Bronchial epithelial cell (primary cell): ENCODE measurements at places on chromosomes 4 and X.

DNA sequence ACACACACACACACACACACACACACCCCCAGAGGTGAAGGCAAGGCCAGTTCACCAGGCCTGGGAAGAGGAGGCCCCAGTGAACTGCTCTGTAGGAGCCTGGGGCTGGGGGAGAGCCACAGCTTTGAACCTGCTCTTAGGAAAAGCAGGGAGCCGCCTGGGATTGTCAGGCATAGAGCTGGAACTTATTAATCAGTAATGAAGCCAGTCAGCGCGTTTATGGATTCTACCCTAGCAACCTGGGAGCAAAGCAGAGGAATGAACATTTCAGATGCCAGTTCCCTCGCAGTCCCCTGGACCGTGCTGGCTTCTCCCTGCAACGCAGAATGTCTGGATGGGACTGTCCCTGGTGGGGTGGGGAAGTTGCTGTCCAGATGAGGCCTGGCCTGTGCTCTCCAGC, 45.3 kb upstream of the DDX3X start:
- DNase-seq: no peak

DNA sequence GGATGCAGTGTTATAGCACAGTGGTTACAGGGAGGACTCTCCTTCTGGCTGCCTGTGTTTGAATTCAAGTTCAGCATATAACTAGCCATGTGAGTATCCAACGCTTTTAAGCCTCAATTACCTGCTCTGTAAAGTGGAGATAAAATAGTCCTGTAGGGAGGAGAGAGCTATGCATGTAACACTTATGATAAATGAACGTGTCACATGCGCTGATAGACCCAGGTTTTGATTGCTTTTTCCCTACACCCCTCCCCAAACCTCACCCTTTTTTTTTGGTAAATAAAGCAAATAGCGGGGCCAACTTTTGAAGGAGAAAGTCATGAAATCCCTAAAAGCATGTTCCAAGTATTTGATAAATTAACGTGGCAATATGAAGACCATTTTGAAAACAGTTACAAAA, 20.4 kb upstream of the AMELX start:
- no peak for DNase-seq

GRCh38 chr4:80189956-80190677, 7.2 kb upstream of the PRDM8 start:
- DNase-seq: no peak

GRCh38 chr4:6134612-6135220, 65.6 kb downstream of the JAKMIP1 start:
- no peak for DNase-seq

GRCh38 chr4:170079981-170080380, 9.8 kb downstream of the AADAT start:
- no peak for DNase-seq

DNA sequence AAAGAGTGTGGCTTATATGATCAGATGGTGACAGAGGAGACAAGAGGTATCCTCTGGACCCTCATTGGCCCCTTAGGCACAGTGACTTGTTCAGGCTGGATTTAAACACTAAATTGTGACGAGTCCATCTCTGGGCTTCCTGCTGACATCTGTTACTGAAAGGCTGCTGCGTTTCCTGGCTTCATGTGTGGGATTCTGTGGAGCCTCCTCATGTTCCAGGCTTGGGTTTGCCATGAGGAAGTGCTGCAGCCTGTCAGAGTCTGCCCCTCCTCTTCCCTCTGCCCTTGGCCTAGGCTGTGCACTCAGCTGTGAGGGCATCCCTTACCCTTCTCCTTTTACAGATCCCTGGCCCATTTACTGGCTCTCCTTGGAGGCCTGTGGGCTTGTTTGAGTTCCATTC, 159.1 kb upstream of the TTC29 start:
- no peak for DNase-seq

DNA sequence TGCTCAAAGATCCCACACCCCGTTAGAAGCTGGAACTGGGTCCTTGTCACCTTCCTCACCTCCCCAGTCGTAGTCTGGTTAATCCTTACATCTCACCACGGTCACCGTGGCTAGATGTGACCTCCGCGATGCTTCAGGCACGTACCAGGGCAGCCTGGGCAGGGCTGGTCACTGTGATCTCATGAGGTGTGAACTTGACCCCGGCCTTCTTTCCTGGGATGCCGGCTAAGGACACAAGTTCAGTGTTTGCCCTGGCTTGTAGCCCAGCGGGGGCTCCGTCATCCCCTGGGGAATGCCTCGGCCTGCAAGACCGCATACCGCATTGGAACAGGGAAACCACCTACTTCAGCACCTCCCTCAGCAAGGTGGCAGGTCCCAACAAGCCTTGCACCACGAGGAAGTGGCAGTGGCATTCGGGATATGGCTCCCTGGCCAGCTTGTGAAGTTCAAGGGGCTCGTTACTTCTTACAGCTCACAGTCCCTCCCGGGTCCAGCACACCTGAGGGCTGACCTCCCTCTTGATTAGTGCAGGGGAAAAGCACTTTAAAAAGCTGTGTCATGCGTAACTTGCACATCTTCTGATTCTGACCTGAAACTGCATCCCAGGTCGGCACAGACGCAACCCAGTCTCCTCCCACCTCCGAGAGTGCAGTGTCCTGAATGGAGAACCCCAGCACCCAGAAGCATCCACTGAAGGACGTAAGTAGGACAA, 25.9 kb downstream of the NOP14 start:
- DNase-seq: peak; percentile 99

DNA sequence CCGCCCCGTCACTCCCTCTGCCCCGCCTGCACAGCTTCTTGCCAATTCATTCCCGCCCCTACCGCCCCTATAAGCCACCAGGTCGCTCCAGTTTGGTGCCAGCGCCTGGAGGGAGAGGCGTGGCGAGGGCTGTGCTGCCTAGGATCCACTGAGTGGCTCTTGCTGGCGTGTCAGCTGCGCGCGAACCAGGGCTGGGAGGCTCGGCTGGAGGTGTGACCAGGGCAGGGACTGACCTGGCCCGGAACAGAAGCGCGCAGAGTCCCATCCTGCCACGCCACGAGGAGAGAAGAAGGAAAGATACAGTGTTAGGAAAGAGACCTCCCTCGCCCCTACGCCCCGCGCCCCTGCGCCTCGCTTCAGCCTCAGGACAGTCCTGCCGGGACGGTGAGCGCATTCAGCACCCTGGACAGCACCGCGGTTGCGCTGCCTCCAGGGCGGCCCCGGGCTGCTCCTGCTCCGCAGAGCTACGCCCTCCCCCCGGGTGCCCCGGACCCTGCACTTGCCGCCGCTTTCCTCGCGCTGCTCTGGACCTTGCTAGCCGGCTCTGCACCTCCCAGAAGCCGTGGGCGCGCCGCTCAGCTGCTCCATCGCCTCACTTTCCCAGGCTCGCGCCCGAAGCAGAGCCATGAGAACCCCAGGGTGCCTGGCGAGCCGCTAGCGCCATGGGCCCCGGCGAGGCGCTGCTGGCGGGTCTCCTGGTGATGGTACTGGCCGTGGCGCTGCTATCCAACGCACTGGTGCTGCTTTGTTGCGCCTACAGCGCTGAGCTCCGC, at the start of gene GPR78:
TSS of gene GPR78 (plus strand) at position 72 of the 773 bp plus-strand sequence. CDS start at position 663, 591 bp downstream.
- DNase-seq: peak; percentile 9

DNA sequence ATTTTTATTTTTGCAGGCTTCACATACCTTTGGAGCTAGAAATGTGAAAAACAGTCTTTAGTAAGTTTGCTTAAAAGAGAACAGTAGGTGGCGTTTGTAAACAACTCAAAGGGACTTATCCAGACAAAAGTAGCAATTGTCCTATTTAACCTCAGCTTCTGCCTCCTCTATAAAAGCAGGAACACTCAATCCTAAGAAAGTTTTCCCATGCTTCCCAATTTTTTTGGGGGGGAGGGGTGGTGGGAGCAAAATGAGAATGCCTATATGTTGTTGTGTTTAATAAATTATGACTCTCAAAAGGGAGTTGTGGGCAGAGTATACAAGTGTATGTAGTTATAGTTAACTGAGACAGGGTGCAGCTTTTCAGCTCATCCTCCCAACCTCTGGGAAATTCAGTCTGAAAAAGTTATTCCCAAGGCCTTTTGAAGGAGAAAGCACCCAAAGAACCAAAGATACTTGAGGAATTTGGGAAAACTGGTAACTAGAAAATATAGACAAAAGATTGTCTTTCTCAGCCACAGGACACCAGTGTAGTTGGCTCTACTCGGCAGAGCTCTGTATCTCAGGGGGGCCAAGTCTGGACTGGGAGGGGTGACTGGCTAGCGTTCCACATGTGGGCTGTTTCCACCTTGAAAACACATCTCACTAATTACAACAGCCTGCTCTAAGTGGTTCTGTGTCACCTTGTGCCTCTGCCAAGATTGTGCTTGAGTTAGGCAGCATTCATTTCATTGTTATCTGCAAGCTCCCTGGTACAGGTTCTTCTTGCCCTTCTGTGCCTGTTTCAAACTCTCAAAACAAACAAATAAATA, 2.8 kb downstream of the SFRP2 start:
- DNase-seq: peak; percentile 41

DNA sequence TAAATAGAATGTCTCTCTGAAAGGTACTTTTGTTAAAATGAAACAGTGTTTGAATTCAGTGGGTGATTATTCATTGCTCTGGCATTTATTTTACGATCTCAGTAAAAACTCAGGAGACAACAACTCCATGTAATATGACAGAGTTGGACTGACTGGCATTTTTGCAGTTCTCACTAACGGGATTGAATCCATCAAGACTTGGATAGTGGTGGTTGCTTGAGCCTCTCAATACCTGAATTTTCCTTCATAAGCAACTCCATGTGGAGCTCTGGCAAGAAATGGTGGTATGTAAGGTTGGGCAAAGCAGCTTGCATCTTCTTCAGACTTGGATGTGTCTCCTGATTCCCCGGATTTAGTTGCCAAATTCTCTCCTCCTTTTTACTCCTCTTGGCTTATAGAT, 72.7 kb downstream of the FRMPD4 start:
- peak; percentile 8 for DNase-seq

- peak; percentile 89 for DNase-seq
Measured at GRCh38 chrX:68428431-68428830, 4.9 kb downstream of the OPHN1 start.

DNA sequence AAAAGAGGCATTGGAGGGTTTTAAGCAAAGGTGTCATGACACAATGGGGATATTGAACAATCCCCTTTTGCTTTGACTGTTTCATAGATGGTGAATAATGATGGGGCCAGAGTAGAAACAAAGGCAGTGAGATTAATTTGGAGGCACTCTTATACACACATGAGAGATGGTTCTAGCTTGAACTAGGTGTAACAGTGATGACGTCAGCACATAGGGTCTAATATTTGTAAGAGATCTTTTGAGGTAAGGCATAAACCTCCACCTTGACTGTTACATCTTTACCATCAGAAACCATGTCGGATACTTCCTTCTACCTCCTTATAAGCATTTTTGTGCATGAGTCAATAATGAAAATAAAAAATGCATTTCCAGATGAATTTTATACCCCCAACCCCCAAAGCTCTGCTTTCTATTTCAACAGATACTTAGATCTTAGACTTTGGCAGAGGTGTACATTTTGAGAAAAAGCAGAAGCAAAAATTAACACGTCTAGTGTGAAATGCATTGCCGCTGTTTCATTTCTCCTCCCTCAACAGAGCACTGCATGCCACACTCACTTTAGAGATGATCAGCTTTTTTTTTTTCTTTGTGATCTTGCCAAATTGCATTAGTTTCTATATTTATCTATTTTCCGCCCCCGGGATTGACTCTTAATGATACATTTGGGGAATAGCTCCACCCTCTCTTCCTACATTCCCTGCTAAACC, 87.2 kb downstream of the HS3ST1 start:
- DNase-seq: no peak

DNA sequence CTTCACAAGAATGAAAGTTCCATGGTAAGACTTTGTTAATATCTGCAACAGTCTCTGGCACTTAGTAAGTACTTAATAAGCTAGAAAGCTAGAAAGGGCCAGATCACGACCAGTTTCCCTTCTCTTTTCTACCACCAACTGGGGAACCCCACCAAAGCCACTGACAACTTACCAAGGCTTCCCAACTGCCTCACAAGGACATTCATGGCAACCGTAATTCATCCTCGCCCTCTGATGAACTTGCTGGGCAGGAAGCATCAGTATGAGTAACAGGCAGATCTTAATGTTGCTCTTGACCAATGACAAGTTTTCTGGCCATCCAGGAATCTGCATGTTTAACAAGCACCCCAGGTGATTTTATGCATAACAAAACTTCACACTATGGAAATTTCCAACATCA, 23.2 kb upstream of the ZCCHC13 start:
- no peak for DNase-seq

GRCh38 chrX:42109428-42109827, 186.1 kb upstream of the CASK start:
- DNase-seq: no peak

- DNase-seq: no peak
Measured at GRCh38 chr4:138688408-138689085, 327.0 kb upstream of the NOCT start.

- DNase-seq: no peak
Measured at GRCh38 chr4:1001561-1002130, 8.4 kb upstream of the SLC26A1 start.

DNA sequence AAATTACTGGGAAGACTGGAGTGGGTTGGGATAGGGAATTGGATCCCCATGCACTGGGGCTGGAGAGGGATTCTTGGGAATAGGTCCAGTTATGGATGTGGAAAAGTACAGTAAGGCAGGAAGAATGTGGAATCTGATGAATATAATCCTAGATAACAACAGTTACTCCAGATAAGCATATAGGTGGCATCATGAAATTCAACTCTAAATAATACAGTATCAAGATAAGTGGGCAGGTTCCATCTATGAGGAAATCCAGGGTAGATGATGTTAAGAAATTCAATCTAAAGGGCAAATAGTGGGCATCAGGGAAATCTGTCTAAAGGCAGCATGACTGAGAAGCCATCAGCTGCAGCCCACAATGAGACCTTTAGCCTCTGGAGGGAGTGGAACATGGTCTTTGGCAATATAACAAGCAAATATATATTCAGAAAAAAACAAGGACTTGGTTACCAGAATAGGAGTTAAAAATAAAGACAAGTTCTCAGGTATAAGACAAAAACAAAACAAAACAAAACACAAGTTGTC, 1.2 kb downstream of the DTHD1 start:
- DNase-seq: no peak

DNA sequence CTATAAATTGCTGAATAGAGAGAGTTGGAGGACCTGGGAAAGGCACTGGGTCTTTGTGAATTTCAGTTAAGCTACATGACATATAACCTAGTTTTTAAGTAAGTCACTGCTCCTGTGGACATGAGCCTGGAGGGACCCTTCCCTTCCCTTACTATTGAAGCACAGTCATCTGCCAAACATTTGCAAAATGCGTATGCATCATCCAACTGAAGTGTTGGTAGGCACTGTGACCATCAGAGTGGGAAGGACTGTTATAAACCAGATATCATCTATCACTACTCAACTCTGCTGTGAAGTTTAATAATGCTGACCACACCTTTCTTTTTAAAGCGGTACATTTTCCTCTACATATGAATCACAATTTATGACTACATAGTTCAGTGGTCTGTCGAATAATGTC, 5.2 kb downstream of the GABRA3 start:
- DNase-seq: no peak

DNA sequence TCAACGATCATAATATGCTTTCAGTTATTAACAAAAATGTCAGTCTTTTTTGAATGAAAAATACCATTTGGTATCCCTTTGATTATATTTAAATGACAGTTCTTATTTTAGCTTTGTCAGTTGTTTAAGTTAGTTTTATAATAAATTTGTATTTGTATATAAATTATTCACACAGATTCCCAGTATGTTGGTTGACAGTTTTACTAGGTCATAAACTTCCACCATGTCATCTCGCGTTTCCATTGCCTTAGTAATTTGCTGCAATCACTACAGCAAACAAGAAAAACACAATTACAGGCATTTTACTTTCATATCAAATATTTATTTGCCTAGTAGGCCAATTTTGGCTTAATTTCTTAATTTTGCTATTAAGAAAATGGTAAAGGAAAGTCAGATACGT, 109.6 kb upstream of the ANK2 start:
- no peak for DNase-seq

- no peak for DNase-seq
Measured at GRCh38 chr4:55380576-55380975, 15.2 kb upstream of the TMEM165 start.
